ENCODE measurements at places on chromosomes 1 and 21. TPM values are rescaled to one million over a fixed set of nuclear protein-coding genes. Genes with fewer than 3 reads are reported as not detected.
A peak's percentile ranks its signal among the peaks of the same experiment; 100 is the strongest.

DNA sequence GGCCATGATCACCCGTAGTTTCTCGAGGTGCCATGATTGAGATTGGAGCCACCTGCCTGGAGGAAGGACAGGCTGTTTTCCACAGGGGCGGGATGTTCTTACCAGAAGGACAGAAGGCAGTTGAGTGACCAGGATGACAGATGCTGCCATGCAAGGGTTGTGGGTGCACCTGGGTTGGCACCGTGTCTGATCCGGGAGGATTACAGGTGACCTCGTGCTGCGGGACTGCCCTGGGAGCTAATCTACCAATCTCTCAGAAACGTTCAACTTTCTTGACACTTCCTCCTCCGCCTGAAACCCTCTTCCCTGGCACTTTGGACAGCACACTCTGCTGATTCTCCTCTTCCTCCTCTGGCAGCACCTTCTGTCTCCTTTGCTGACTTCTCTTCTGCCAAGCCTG lies 13.8 kb upstream of the SLC6A9 start:
- no peak for DNase-seq

DNA sequence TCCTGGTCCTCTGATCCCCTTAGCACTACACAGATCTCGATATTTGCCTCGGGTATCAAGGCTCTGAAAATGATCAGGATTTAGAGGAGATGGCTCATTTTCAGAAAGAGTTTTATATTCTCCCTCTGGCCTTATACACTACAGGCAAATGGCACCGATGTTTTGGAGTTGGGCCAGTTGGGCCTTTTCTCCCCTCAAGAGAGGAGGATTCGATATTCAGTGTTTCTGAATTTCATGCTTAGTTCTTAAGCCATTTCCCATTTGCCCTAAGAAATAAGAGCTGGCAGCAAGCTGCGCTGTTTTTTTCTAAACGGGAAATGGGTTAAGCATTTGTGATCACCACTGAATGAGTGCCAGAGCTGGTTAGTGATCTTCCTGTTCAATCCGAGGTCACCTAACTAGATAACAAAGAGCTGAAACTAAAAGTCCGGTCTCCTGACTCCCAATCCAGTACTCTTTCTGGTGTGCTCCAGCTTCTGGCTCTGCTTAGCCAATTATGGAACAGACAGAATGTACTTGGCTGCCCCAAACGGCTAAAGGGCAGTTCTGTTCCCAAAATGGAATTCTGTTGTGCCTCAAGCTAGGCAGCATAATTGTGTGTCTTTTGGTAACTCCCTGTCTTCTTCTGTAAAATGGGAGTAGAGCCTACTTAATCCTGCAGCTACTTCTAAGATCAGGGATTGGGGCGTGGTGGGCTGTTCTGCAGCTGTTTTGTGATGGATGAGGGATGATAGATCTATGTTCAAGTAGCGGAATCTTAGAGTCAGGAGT lies 1.2 kb upstream of the CPT2 start:
- DNase-seq: peak; percentile 56

The CLCN6 gene
- total RNA-seq: 57.1 TPM

GRCh38 chr1:19730793-19731192 lies 66.1 kb downstream of the HTR6 start:
- no peak for DNase-seq

The PCBP3 gene
- total RNA-seq: 35.7 TPM

The TMCO4 gene
- total RNA-seq: 14.9 TPM

Measured in testis (tissue), 5 donors.